ENCODE measurements at places on chromosomes 1 and 21.

DNA sequence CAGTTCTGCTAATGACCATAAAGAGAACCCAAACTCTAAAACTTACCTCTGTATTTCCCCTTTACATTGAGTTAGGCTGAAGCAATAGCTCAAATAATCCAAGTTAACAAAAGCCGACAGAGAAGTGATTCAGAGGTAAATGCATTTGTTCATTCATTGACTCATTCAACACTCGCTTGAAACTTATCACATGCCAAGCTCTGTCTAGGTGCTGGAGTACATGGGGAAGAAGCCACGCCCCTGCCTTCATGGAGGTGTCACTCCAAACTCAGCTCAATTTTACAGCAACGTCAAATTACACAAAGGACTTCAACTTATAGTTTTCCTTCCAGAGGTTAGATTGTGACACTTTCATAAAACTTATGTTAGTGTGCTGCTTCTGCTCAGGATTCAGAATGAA is 45.8 kb downstream of the SLC25A24 start:
- H3K27me3 ChIP-seq: no peaks in the 10 kb centered on the region
- H3K4me3 ChIP-seq: no peak overlapping the region

GRCh38 chr1:63329621-63330330 is 7.4 kb downstream of the FOXD3 start:
- no peak for DNase-seq
- no peak overlapping the region for H3K27ac ChIP-seq
- H3K27me3 ChIP-seq: peaks cover 73% of the 10 kb centered on the region
- H3K4me3 ChIP-seq: no peak overlapping the region
- H3K36me3 ChIP-seq: no peaks in the 10 kb centered on the region
- peaks cover 8% of the 10 kb centered on the region for H3K4me1 ChIP-seq

GRCh38 chr1:117436513-117436912 is 69.3 kb downstream of the MAN1A2 start:
- H3K4me3 ChIP-seq: no peak overlapping the region
- H3K4me1 ChIP-seq: no peaks in the 10 kb centered on the region
- H3K36me3 ChIP-seq: no peaks in the 10 kb centered on the region
- no peak for DNase-seq

DNA sequence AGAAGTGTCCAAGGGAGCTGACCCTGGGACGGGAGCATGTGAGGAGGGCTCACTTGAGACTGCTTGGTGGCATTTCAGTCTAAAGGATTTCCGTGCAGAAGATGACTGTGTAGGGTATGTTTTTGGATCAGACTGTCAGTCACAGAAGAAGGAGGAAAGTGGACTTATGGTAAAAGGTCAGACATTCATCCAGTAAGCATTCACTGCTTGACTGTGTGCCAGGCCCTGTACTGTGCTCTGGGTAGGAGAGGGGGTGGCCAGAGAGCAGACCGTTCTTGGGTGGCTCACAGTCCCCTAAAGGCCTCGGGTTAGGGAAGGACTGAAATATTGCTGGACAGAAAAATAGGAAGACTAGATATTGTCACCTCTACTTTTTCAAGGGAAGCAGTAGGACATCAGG is 2.1 kb upstream of the SERINC2 start:
- H3K27ac ChIP-seq: no peak overlapping the region
- H3K4me1 ChIP-seq: peaks cover 11% of the 10 kb centered on the region
- H3K4me3 ChIP-seq: no peak overlapping the region
- peaks cover 17% of the 10 kb centered on the region for H3K27me3 ChIP-seq
- no peaks in the 10 kb centered on the region for H3K36me3 ChIP-seq
- DNase-seq: no peak

DNA sequence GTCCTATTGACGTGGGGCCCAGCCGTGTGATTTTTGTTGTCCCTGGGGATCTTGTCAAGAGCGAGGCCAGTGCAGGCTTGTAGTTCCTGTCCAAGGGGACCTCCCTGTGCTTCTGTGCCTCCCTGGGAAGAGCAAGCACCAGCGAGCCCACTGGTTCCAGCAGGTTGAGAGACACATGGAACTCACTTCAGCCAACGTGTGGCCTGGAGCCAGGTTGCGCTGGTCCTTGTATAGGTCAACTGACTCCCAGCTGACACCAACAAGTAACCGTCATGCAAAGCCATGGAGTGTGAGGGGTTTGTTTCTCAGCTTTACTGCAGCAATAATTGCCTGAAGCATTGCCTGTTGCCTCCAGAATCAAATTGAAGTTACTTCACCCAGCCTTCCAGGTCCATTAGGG is 63.0 kb downstream of the DISP3 start:
- no peaks in the 10 kb centered on the region for H3K4me1 ChIP-seq
- H3K27ac ChIP-seq: no peak overlapping the region
- no peaks in the 10 kb centered on the region for H3K27me3 ChIP-seq
- H3K4me3 ChIP-seq: no peak overlapping the region
- DNase-seq: no peak

- no peak for DNase-seq
- no peaks in the 10 kb centered on the region for H3K36me3 ChIP-seq
- H3K27me3 ChIP-seq: no peaks in the 10 kb centered on the region
- H3K4me3 ChIP-seq: no peak overlapping the region
- no peak overlapping the region for H3K27ac ChIP-seq
Measured at GRCh38 chr1:168966217-168966616, 140.3 kb upstream of the ATP1B1 start.

GRCh38 chr1:41779360-41779759 is 139.4 kb downstream of the HIVEP3 start:
- no peaks in the 10 kb centered on the region for H3K4me1 ChIP-seq
- H3K27ac ChIP-seq: no peak overlapping the region
- no peak overlapping the region for H3K4me3 ChIP-seq
- DNase-seq: no peak

GRCh38 chr1:53860967-53861411 is 22.9 kb upstream of the NDC1 start:
- H3K4me3 ChIP-seq: no peak overlapping the region
- no peak overlapping the region for H3K27ac ChIP-seq
- H3K27me3 ChIP-seq: no peaks in the 10 kb centered on the region
- no peak for DNase-seq

DNA sequence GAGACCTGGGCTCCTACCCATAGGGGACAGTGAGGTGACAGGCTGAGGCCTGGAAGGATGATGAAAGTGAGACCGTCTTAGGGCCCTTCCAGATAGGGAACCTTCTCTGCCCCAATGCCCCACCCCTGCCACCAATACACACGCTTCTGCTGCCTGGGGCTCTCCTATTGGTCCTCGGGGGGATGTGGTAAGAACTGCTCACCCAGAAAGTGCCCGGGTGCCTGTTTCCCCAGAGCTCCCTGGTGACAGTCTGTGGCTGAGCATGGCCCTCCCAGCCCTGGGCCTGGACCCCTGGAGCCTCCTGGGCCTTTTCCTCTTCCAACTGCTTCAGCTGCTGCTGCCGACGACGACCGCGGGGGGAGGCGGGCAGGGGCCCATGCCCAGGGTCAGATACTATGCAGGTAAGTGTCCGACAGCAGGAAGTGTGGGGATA is 948 bp downstream of the SEMA4A start:
- no peaks in the 10 kb centered on the region for H3K36me3 ChIP-seq
- H3K27ac ChIP-seq: no peak overlapping the region
- H3K4me1 ChIP-seq: no peaks in the 10 kb centered on the region
- no peak for DNase-seq
- no peaks in the 10 kb centered on the region for H3K27me3 ChIP-seq
- no peak overlapping the region for H3K4me3 ChIP-seq

DNA sequence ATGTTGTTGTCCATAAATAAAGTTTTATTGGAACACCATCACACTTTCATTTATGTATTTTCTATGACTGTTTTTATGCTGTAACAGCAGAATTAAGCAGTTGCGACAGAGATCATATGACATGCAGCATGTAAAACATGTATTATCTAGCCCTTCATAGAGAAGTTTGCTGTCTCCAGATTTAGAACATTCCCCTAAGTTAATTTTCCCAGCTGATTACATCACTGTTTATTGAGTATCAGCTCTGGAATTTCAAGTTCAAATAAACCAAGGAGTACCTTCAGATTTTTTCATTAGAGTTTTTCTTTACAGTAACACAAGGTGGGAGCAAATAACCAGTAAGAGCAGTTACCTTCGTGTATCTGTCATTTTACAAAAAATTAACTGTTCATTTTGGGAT is 792.8 kb downstream of the USP25 start:
- no peaks in the 10 kb centered on the region for H3K4me1 ChIP-seq
- H3K36me3 ChIP-seq: no peaks in the 10 kb centered on the region
- no peak overlapping the region for H3K27ac ChIP-seq
- no peaks in the 10 kb centered on the region for H3K27me3 ChIP-seq
- no peak for DNase-seq

- H3K27me3 ChIP-seq: no peaks in the 10 kb centered on the region
- H3K4me3 ChIP-seq: no peak overlapping the region
- DNase-seq: no peak
- no peaks in the 10 kb centered on the region for H3K36me3 ChIP-seq
- no peaks in the 10 kb centered on the region for H3K4me1 ChIP-seq
Measured at GRCh38 chr21:35885942-35886541, 174.3 kb downstream of the SETD4 start.

DNA sequence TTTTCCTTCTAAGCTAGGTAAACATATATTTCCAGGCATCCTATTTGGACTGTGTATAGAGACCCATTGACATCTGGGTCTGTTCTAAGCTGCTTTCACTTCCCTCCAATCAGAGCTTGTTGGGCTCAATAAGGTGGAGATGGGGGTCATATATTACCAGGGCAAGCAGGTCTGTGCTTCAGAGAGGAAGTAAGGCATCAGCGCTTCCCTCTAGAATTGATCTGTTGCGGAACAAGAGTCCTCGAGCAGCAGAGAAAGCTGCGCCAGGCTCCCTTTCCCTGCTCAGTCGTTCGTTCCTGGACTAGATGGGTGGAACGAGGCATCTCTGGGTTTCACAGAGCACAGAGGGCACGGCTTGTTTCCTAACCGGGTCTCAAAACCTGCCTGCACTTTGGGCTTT is 63.5 kb downstream of the DISC1 start:
- DNase-seq: no peak
- no peak overlapping the region for H3K27ac ChIP-seq
- H3K4me3 ChIP-seq: no peak overlapping the region
- H3K27me3 ChIP-seq: no peaks in the 10 kb centered on the region
- peaks cover 9% of the 10 kb centered on the region for H3K36me3 ChIP-seq

GRCh38 chr21:15192243-15192642 is 127.4 kb upstream of the NRIP1 start:
- H3K36me3 ChIP-seq: no peaks in the 10 kb centered on the region
- DNase-seq: no peak
- H3K4me3 ChIP-seq: no peak overlapping the region
- no peaks in the 10 kb centered on the region for H3K4me1 ChIP-seq

DNA sequence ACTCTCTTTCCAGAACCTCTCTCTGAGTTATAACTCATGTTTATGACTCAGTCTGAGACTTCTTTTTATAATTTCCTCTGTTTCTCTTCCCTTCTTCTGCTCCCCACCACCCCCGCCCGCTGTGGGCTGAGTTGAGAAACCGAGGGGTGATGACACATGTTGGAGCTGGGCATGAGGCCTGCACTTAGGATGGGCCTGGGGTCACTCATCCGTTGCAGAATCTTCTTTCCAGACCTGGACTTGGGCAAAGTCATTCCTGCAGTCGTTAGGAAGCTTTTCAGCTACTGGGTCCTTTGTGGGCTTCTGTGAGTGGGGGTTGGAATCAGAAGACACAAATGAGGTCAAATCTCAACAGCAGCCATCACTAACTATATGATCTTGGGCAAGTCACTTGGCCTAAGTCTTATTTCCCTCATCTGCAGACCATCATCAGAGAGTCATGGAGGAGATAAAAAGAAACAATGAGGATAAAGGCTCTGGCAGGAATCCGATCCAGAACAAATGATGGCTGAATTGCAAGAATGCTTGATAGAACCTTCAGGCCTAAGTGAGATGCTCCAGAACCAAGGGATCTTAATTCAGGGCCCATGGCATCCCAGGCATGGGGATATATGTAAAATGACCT is 53.4 kb downstream of the RPS6KA1 start:
- H3K27ac ChIP-seq: no peak overlapping the region
- H3K4me1 ChIP-seq: no peaks in the 10 kb centered on the region
- no peak overlapping the region for H3K4me3 ChIP-seq
- DNase-seq: no peak

DNA sequence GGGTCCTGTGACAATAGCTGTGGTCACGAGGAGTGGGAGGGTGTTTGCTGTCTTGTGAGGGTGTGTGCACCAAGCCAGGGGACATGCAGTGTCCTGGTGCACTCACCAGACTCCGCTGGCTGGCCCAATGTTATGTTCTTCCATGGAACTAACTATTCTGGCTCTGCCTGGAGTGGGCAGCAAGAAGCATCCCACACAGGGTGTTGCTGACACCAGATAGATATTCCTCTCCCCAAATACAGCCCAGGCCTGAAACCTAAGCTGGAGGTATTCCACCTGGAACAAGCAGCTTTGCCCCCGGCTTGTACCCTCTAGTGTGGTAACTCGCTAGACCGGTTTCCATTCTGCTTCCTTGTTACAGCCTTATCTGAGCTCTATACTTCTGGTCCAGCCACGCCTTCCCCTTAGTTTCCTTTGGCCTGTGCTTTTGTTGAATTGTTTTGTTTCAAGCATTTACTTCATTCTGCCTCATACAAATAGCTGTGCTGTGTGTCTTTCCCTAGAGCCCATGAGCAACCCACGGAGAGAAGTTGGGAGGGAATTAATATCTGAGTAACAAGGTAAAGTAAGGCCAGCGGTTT is 14.7 kb upstream of the LY9 start:
- no peak overlapping the region for H3K27ac ChIP-seq
- H3K4me1 ChIP-seq: peaks cover 6% of the 10 kb centered on the region
- H3K4me3 ChIP-seq: no peak overlapping the region
- DNase-seq: no peak
- H3K27me3 ChIP-seq: no peaks in the 10 kb centered on the region

GRCh38 chr1:161810780-161811179 is 44.7 kb downstream of the ATF6 start:
- peaks cover 29% of the 10 kb centered on the region for H3K36me3 ChIP-seq
- no peak overlapping the region for H3K27ac ChIP-seq
- no peaks in the 10 kb centered on the region for H3K27me3 ChIP-seq
- no peak for DNase-seq
- no peak overlapping the region for H3K4me3 ChIP-seq

GRCh38 chr21:38771536-38771935 is 34.2 kb upstream of the ETS2 start:
- DNase-seq: no peak
- H3K4me1 ChIP-seq: peaks cover 6% of the 10 kb centered on the region
- no peaks in the 10 kb centered on the region for H3K27me3 ChIP-seq
- H3K36me3 ChIP-seq: no peaks in the 10 kb centered on the region

GRCh38 chr1:165228111-165228655 is 128.3 kb downstream of the LMX1A start:
- no peak overlapping the region for H3K27ac ChIP-seq
- H3K4me1 ChIP-seq: no peaks in the 10 kb centered on the region
- no peaks in the 10 kb centered on the region for H3K27me3 ChIP-seq
- DNase-seq: no peak
- H3K36me3 ChIP-seq: no peaks in the 10 kb centered on the region

DNA sequence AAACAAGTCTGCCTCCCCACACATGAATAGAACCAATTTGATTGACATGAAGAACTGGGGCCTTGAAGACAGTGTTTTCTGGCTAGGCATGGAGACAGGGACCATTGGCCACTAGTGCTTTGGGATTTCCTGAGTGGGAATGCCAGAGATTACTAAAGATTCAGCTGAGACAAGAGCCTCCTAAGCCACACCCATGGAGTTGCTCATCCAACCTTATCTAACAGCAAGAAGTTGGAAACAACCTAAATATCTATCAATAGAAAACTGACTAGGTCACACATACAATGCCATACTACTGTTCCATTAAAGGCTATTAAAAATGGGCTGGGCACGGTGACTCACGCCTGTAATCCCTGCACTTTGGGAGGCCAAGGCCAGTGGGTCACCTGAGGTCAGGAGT is 184.1 kb downstream of the ZBTB18 start:
- no peak overlapping the region for H3K4me3 ChIP-seq
- H3K36me3 ChIP-seq: no peaks in the 10 kb centered on the region
- H3K4me1 ChIP-seq: no peaks in the 10 kb centered on the region
- H3K27me3 ChIP-seq: no peaks in the 10 kb centered on the region
- DNase-seq: no peak

Data from effector memory CD4-positive, alpha-beta T cell (primary cell).